Upper lobe of right lung (tissue), 1 donor: ENCODE measurements at places on chromosomes 3 and 15.

- DNase-seq, result no peak
- no peak overlapping the region for H3K4me3 ChIP-seq
- H3K27me3 ChIP-seq, result no peaks in the 10 kb centered on the region
- peaks cover 12% of the 10 kb centered on the region for H3K4me1 ChIP-seq
- H3K36me3 ChIP-seq, result peaks cover 3% of the 10 kb centered on the region
Observed at GRCh38 chr15:50758712-50759205, 6.7 kb downstream of the SPPL2A start.

GRCh38 chr3:5059782-5060181, 62.3 kb upstream of the ARL8B start:
- H3K27me3 ChIP-seq, result no peaks in the 10 kb centered on the region
- no peaks in the 10 kb centered on the region for H3K36me3 ChIP-seq

GRCh38 chr3:156964577-156964976, 138.4 kb downstream of the LEKR1 start:
- DNase-seq, result no peak
- H3K4me1 ChIP-seq, result no peaks in the 10 kb centered on the region
- H3K27me3 ChIP-seq, result no peaks in the 10 kb centered on the region
- no peak overlapping the region for H3K4me3 ChIP-seq
- no peak overlapping the region for H3K27ac ChIP-seq

GRCh38 chr15:90038632-90039095, 37.5 kb downstream of the ZNF710 start:
- H3K4me1 ChIP-seq, result peaks cover 67% of the 10 kb centered on the region
- no peak overlapping the region for H3K27ac ChIP-seq
- H3K27me3 ChIP-seq, result no peaks in the 10 kb centered on the region
- H3K36me3 ChIP-seq, result no peaks in the 10 kb centered on the region
- H3K4me3 ChIP-seq, result no peak overlapping the region
- peak; percentile 28 for DNase-seq

- H3K4me1 ChIP-seq, result no peaks in the 10 kb centered on the region
- H3K4me3 ChIP-seq, result no peak overlapping the region
- no peaks in the 10 kb centered on the region for H3K27me3 ChIP-seq
Observed at GRCh38 chr3:183490653-183491052, 62.2 kb upstream of the MCF2L2 start.

GRCh38 chr15:95227235-95227634, 995.9 kb downstream of the MCTP2 start:
- H3K27me3 ChIP-seq, result no peaks in the 10 kb centered on the region
- H3K27ac ChIP-seq, result no peak overlapping the region
- no peaks in the 10 kb centered on the region for H3K4me1 ChIP-seq
- H3K4me3 ChIP-seq, result no peak overlapping the region

DNA sequence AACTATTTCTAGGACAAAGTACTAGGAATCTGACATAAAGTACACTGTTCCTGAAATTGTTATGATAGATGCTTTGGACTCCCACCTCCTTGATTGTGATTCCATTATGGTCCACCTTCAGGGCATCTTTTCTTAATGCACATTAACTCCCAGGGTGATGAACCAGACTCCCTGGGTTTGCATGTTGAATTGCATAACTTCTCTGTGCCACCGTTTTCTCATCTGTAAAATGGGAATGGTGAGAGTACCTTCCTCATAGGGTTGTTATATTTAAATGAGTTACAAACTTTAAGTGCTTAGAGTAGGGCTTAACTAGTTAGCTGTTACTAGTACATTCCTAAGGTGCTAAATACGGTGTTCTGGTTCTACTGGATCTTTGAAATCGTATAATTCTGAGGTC, 81.9 kb downstream of the CMSS1 start:
- no peak overlapping the region for H3K4me3 ChIP-seq
- no peaks in the 10 kb centered on the region for H3K36me3 ChIP-seq
- H3K27me3 ChIP-seq, result no peaks in the 10 kb centered on the region
- H3K4me1 ChIP-seq, result peaks cover 14% of the 10 kb centered on the region

DNA sequence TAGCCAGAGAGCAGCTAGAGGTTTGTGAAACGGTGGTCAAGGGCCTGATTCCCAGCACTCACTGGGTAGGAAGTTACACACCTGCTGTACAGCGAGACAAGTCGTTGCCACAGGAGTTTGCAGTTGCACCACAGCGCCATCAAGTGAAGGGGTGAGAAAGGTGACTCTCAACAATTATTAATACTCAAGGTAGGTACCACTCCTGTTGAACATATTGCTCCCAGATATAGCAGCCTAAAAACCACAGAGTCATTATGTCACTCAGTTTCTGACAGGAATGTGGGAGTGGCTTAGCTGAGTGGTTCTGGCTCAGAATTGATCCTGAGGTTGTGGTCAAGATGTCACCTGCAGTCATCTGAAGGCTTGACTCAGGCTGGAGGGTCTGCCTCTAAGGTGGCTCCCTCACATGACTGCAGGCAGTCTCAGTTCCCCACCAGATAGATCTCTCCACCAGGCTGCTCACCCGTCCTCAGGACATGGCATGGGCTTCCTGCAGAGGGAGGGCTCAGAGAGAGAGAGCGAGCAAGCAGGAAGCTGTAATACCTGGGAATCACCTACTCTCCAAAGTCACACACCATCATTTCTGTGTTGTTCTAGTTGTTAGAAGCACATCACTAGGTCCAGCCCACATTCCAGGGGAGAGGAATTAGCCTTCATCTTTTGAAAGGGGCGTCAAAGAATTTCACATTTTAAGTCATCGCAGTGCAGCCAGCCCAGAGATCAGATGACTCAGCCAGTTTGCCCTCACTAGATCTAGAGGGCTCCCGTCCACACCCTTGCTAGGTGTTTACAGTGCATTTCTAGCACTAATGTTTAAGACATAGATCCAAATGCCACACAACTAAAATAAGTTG, 17.0 kb upstream of the ANO10 start:
- DNase-seq, result no peak
- H3K36me3 ChIP-seq, result no peaks in the 10 kb centered on the region

- no peaks in the 10 kb centered on the region for H3K36me3 ChIP-seq
- no peak overlapping the region for H3K4me3 ChIP-seq
- no peaks in the 10 kb centered on the region for H3K27me3 ChIP-seq
- DNase-seq, result no peak
- H3K27ac ChIP-seq, result peak overlapping the region; percentile 60
Observed at GRCh38 chr3:14859880-14860279, 41.1 kb downstream of the FGD5 start.
